CD4-positive, alpha-beta T cell treated with Interleukin-6 for 4 hours (primary cell): ENCODE measurements at places on chromosomes 1 and 21.

DNA sequence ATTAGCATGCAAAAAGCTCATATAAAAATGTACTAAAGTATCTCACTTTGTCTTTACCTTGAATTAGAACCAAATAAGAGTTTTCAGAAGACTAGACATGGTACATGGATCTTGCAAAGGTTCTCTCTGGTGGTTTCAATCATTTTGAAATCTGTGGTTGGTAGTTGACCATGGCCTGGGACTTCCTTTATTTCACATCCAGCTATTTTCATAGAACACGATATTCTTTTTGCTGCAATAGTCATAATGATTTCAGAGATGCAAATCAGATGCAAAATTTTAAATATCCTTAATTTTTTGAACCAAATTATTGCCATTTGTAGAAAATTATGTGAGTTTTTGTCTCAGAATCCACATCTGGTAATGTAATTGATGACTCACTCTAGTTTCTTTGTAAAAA, 375.1 kb upstream of the ZP4 start:
- DNase-seq: no peak

DNA sequence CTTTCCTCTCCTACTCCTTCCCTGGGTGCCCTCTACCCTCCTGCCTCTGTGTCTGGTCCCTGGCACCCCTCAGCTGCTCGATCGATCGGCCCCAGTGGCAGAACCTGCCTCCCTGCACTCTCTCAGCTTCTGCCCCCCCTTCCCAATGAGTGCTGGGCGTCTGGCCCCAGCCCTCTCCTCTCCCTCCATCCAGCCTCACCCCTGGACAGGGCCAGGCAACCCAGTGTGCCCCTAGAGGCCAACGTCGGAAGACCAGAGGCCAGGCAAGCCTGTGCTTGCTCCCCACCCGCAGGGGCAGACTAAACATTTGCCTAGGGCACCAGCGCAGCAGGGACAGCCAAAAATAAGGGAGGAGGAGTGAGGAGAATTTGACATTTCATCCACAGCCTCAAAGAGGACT, 43.5 kb downstream of the LGR6 start:
- no peak for DNase-seq

- DNase-seq: peak; percentile 40
Measured at GRCh38 chr1:159211331-159212136, 6.9 kb downstream of the ACKR1 start.

GRCh38 chr1:244761279-244761678, 74.2 kb upstream of the COX20 start:
- no peak for DNase-seq

GRCh38 chr1:41578712-41579335, 94.3 kb upstream of the EDN2 start:
- DNase-seq: no peak

GRCh38 chr1:2594001-2594640, 7.5 kb downstream of the PRXL2B start:
- DNase-seq: no peak

GRCh38 chr1:27992276-27992675, 32.5 kb downstream of the XKR8 start:
- DNase-seq: peak; percentile 72

GRCh38 chr1:23466423-23466989, 17.5 kb downstream of the ASAP3 start:
- DNase-seq: no peak

DNA sequence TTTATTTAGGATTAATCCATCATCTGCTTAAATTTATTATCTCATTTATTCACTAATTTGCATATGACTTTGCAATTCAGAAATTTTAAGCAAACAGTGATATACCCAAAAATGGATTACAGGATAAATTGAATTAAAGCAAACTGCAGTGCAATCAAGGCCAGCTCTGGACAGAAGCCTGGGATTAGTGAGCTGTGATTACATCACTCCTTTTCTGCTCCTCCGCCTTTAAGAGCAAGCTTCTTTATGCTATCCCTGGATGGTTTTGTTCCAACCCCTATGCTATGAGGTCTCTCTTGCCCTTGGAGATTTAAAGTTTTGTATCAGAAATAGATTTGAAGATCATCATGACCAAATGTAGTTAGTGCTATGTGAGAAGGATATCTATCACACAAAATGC, 32.6 kb downstream of the GPR52 start:
- no peak for DNase-seq

- no peak for DNase-seq
Measured at GRCh38 chr1:113320272-113320671, 70.0 kb upstream of the MAGI3 start.

- no peak for DNase-seq
Measured at GRCh38 chr1:172321451-172321850, 99.0 kb upstream of the C1orf105 start.

DNA sequence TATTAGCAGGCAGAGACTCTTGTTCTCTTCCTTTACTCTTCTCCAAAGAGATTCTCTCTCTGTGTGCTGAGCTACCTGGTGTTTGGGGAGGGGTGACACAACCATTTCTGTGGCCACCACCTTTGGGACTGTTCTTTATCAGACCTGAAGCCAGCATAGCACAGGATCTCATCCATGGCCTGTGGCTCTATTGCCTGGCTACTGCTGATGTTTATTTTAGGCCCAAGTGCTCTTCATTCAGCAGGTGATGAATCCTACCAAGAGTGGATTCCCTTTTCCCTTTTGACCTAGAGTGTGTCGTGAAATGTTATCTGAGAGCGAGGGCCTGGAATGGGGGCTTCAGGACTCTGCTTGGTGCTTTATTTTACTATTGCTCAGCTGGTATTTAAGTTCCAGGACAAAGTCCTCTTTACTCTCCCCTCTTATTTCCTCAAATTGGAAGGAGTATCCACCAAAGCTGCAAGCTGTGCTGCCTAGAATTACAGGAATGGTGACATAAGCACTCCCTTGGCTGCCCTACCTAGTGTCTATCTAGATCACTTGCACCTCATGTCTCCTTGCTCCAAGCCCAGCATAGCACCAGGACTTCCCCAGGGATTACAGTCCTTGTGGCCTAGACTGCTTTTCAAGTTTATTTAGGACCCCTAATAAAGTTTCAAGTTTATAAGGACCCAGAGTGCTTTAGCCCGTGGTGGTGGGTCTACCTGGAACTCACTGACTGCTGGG, 94.7 kb upstream of the GPR52 start:
- no peak for DNase-seq

DNA sequence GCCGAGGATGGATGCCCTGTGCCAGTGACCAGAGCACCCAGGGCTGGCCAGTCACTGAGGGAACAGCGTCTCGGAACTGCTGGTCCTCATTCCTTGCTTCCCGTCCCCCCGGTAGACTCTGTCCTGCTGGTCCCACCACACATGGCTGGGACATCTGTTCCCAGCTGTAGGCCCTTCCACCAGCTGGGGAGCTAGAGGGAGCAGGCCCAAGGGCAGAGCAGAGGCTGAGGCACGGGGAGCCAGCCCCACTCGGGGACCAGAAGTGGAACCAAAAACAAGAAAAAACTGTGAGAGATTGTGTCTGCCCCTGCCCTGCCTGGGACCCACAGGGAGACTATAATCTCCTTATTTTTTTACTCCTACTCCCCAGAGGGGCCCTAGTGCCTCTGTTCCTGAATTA, 23.8 kb downstream of the ATP8B2 start:
- DNase-seq: no peak

- no peak for DNase-seq
Measured at GRCh38 chr1:115755456-115756370, 12.8 kb downstream of the CASQ2 start.

DNA sequence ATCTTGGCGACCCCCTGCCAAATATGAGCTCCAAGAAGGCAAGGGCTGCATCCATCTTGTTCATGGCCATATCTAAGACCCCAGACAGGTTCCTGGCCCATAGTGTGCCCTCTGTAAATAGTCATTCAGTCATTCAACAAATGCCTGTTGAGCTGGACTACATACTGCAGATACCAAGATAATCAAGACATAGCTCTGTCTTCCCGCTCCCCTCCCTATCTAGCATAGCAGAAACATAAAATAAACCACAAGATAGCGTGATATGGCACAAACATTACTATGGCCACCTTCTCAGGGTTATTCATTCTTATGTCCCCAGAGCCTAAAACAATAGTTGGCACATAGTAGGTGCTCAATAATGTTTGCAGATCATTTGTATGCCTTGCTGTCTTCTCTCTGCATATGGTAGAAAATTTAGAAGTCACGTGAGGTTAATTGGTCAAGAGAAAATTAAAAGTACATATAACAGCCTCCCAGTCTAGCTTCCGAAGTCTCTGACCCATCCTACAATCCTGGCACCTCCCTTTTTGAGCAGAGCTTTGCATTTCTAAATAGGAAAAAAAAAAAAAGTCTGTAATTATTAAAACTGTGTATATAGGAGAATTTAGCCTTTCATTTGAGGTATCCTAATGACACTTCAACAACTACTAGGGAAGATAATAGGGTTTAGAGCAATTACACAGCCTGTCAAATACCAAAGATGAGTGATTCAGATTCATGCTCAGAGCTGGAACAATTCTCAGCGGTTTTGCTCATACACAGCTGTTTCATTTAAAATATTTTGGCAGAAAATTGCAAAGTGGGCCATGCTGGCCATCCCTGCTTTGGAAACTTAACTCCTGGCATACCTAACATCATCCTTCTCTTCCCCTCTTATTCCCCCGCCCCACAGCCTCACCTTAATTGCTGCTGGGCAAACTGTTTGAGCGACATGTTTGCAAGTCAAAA, 219.0 kb downstream of the KAZN start:
- DNase-seq: no peak

DNA sequence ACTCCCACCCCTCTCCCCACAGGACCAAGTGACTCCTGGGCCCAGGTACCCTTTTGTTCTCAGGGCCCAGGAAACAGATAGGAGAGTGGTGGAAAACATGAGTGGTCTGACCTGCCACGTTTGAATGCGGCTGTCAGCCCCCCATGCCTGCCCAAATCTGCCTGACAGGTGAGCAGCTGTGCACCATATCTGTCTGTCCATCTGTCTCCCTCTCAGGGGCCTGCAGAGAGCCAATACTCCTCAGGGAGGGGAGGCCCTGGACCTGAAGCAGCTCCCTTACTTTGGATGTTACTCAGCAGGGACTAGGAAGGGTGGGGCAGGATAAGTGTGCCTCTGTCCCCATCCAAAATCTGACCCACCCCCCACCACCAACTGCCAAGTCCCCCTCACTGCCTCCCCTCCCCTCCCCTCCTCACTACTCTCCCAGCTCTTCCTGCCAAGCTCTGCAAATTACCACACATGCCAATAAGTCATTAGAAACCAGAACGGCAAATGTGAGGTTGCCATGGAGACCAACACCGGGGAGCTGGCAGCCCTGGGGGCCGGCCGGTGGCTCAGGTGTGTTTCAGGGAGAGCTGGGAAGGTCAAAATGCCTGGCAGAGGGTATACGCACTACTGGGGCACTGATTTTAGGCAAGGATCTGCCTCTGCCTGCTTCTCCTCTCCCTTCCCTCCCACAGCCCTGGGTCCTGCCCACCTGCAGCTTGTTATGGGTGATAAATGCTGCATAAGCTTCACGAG, 11.5 kb downstream of the LRRN2 start:
- DNase-seq: no peak

DNA sequence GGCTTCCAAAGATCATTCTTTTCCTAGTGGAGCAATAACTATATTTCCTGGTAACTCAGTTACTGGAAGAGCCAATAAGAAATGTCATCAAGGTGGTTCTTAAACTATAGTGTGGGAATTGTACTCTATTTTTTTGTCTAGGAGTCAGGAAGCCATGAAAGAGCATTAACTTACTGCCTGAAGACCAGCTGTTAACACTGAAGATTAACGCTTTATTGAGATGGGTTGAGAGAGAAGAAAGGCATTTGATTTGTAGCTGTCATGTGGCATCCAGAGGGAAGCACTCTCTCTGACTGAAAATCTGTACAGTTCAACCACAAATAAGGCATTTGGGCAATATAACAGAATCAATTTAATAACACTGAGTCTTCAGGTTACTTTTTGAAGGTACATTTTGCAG, 76.0 kb downstream of the DNM3 start:
- no peak for DNase-seq

DNA sequence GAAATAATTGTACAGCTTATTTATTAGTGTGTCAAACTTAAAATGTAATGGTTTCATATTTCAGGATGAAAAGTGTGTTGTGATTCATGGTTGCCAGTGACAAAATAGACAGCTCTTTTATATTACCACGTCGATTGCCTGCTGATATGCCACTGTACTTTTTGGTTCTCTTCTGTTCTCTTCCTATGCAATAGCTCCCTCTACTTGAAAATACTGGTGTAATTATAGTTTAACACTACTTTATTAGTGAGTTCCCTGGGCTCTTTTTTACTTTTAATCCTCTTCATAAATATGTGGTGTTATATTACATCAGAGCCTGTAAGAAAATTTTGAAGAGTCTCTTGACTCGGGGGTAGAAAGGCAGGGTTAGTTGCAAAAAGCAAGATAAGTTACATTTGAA, 111.3 kb downstream of the PATJ start:
- no peak for DNase-seq

DNA sequence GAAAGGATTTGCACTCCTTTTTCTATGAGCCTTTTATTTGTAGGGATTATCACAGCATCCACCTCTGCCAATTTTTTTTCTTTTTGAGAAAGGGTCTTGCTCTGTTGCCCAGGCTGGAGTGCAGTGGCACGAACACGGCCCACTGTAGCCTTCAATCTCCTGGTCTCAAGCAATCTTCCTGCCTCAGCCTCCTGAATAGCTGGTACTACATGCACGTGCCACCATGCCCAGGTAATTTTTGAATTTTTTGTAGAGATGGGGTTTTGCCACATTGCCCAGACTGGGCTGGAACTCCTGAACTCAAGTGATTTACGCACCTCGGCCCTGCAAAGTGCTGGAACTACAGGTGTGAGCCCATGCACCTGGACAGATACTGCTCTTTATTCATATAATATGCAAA, 2.1 kb downstream of the SAMSN1 start:
- DNase-seq: no peak

GRCh38 chr1:110542725-110543124, 23.8 kb upstream of the KCNA10 start:
- DNase-seq: no peak
